HFFc6 (cell line): ENCODE measurements at places on chromosomes 6 and 20. TPM values are rescaled to one million over a fixed set of nuclear protein-coding genes. Genes with fewer than 3 reads are reported as not detected.

- DNase-seq: no peak
- no peaks in the 10 kb centered on the region for H3K36me3 ChIP-seq
- H3K4me1 ChIP-seq: no peaks in the 10 kb centered on the region
These were observed 162.8 kb upstream of the HEY2 start for GRCh38 chr6:125586605-125587004.

DNA sequence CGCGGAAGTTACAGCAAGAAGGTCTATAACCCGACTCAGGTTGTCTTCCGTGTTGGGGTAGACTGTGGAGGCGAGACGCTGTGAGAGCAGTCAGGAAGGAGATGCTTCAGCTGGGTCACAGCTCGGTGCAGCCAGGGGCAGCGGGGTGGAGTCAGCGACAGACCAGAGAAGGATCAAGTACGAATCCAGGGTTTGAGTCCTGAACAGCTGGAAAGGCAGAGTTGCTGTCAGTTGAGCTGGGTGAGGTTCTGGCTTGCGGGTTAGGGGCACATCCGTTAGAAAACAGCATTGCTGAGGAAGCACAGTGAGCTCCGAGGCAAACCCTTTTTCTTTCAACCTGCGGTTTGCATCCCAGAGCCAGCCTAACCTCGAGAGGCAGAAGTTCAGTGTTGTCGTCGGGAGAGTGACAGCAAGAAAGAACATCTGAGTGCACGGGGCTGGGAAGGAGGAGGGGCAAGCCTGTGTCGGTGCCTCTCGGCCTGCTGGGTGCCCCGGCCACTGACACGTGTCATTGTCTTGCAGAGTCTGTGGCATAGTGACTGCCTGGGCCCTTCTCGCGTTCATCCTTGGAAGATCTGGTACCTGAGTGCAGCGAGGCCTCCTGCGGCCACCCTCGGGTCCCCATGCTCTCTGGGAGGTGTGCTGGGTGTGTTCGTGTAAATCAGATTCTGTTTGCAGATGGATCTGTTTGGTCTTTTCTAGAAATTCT, 20.0 kb downstream of the PNLDC1 start:
- DNase-seq: no peak
- H3K27ac ChIP-seq: no peak overlapping the region
- H3K36me3 ChIP-seq: no peaks in the 10 kb centered on the region
- H3K4me3 ChIP-seq: no peak overlapping the region
- peaks cover 11% of the 10 kb centered on the region; the same call in 1 of the 2 replicates for H3K4me1 ChIP-seq

- DNase-seq: no peak
- no peak overlapping the region for H3K27ac ChIP-seq
- no peaks in the 10 kb centered on the region for H3K4me1 ChIP-seq
- H3K36me3 ChIP-seq: no peaks in the 10 kb centered on the region
These were observed 71.2 kb downstream of the KIAA0319 start for GRCh38 chr6:24574809-24575208.

GRCh38 chr20:46308258-46309157, at the start of gene CDH22:
TSS of gene CDH22 (minus strand) at chr20:46308498. CDS start at chr20:46251294, 57,204 bp downstream.
- no peak within 1 kb of the TSS for H3K4me3 ChIP-seq
- H3K36me3 ChIP-seq: no peaks in the 10 kb centered on the region
- peaks cover 46% of the 10 kb centered on the region for H3K27me3 ChIP-seq
- H3K27ac ChIP-seq: no peak within 1 kb of the TSS
- DNase-seq: peak; percentile 11

- H3K36me3 ChIP-seq: peaks cover 5% of the 10 kb centered on the region; the same call in 1 of the 2 replicates
- H3K27me3 ChIP-seq: no peaks in the 10 kb centered on the region; the same call in 1 of the 2 replicates
- peak overlapping the region; percentile 75 for H3K4me3 ChIP-seq
- H3K4me1 ChIP-seq: peaks cover 68% of the 10 kb centered on the region
These were observed 211.1 kb downstream of the ANKRD60 start for GRCh38 chr20:58017231-58017969.

GRCh38 chr6:37477656-37478435, 21.8 kb downstream of the CCDC167 start:
- peaks cover 25% of the 10 kb centered on the region for H3K36me3 ChIP-seq
- H3K27ac ChIP-seq: no peak overlapping the region
- no peak overlapping the region for H3K4me3 ChIP-seq
- DNase-seq: no peak

- H3K27ac ChIP-seq: no peak overlapping the region
- DNase-seq: no peak
- H3K27me3 ChIP-seq: no peaks in the 10 kb centered on the region; the same call in 1 of the 2 replicates
- peaks cover 51% of the 10 kb centered on the region for H3K4me1 ChIP-seq
These were observed 98.0 kb downstream of the EPB41L2 start for GRCh38 chr6:130964808-130965604.

- H3K27me3 ChIP-seq: no peaks in the 10 kb centered on the region; the same call in 1 of the 2 replicates
- H3K4me1 ChIP-seq: peaks cover 23% of the 10 kb centered on the region
- no peak for DNase-seq
- no peak overlapping the region for H3K27ac ChIP-seq
- H3K4me3 ChIP-seq: no peak overlapping the region
These were observed 239.9 kb upstream of the CEP162 start for GRCh38 chr6:84467296-84467695.

DNA sequence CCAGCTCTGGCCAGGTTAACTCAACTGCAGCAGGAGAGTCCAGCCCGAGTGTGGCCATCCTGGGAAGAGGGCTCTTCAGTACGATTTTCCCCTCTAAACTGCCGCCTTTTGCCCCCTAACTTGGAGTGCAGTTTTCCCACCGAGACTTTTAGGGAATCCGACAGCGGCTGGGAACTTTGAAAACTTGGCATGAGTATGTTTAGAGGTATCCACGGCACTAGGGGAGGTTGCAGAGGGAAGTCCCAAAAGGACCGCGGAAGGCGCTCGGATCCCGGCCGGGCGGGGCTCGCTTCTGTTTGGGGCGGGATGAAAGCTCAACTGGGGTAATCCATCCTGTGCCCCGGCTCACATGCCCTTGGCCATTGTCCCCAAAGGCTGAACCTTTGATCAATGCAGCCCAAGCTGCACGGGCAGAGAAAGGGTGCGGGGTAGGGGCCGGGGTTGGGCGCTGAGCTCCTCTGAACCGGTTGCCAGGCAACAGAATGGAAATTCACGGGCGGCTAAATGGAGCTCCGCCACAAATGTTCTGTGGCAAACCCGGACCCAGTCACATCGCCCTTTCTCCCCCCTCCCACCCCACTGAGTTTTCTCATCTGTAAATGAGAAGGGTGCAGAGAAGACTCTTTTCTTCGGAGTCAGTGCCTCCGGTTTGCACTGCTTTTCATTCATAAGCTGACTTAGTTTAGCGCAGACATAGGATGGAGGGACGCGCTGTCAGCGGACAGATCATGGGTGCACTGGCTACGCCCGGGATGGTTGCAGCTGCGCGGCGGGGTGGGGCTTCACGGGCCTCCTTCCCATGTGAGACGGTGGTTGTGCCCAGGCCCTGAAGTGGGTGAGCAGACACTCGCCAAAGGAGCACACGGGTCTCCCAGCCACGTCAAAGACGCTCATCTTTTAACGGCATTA, 2.3 kb downstream of the BMP6 start:
- no peak overlapping the region for H3K27ac ChIP-seq
- H3K4me1 ChIP-seq: peaks cover 36% of the 10 kb centered on the region
- DNase-seq: no peak
- H3K27me3 ChIP-seq: peaks cover 21% of the 10 kb centered on the region
- no peaks in the 10 kb centered on the region for H3K36me3 ChIP-seq
- peak overlapping the region; percentile 83 for H3K4me3 ChIP-seq

- no peaks in the 10 kb centered on the region for H3K4me1 ChIP-seq
- no peak overlapping the region for H3K4me3 ChIP-seq
- H3K36me3 ChIP-seq: no peaks in the 10 kb centered on the region
- no peak for DNase-seq
These were observed 6.0 kb upstream of the TJAP1 start for GRCh38 chr6:43471399-43471798.

DNA sequence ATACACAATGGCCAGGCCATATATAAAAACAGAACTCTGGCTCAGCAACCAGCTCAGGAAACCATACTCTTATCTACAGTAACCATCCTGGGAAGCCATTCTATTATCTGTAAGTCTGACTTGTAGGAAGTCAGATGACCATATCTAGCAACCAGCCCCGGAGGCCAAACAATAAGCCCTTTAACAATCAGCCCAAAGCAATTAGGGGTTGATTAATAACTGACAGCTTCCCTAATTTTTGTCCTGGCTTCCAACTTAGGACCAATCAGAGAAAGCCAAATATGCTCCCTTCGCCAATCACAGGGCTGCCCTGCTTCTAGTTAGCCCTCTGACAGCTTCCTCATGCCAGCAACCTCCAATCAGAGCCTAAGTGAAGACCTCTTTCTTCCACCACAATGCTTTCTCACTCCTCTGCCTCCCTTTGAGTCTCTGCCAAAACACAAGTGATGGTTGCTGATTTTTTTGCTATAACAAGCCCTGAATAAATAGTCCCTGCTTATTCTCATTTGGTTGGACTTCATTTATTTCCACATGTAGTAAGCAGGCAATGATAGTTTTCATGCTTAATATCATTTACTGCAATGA, 37.8 kb upstream of the STXBP5 start:
- H3K4me3 ChIP-seq: no peak overlapping the region
- H3K36me3 ChIP-seq: no peaks in the 10 kb centered on the region
- no peaks in the 10 kb centered on the region; the same call in 1 of the 2 replicates for H3K27me3 ChIP-seq
- H3K4me1 ChIP-seq: peaks cover 59% of the 10 kb centered on the region

- H3K4me3 ChIP-seq: no peak overlapping the region
- peak; percentile 11 for DNase-seq
- peaks cover 23% of the 10 kb centered on the region for H3K4me1 ChIP-seq
- H3K27ac ChIP-seq: peak overlapping the region; percentile 50
- H3K27me3 ChIP-seq: no peaks in the 10 kb centered on the region; the same call in 1 of the 2 replicates
- peaks cover 7% of the 10 kb centered on the region for H3K36me3 ChIP-seq
These were observed 12.5 kb downstream of the CASP8AP2 start for GRCh38 chr6:89842228-89842627.

DNA sequence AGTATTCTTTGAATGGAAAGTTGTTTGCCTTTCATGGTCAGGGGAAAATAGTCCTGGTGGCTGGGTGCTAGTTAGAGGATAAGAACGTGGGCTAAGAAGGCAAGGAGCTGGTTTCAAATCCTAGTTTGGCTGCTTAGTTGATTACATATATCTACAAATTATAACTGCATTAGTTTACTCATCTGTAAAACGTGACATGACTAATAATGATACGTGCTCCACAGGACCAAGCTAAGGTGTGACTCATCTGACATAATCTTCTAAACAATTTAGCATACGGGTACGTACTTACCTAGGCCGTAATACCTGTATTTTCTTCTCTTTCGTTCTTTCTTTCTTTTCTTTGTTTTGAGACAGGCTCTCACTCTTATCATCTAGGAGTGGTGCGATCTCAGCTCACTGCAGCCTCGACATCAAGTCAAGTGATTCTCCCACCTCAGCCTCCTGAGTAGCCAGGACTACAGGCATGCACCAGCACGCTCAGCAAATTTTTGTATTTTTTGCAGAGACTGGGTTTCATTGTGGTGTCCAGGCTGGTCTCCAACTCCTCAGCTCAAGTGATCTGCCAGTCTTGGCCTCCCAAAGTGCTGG, 1274.2 kb upstream of the GJE1 start:
- peak; percentile 25 for DNase-seq
- peak overlapping the region; percentile 43; the same call in 1 of the 2 replicates for H3K4me3 ChIP-seq
- no peaks in the 10 kb centered on the region; the same call in 1 of the 2 replicates for H3K27me3 ChIP-seq
- H3K27ac ChIP-seq: peak overlapping the region; percentile 76
- H3K36me3 ChIP-seq: peaks cover 22% of the 10 kb centered on the region

DNA sequence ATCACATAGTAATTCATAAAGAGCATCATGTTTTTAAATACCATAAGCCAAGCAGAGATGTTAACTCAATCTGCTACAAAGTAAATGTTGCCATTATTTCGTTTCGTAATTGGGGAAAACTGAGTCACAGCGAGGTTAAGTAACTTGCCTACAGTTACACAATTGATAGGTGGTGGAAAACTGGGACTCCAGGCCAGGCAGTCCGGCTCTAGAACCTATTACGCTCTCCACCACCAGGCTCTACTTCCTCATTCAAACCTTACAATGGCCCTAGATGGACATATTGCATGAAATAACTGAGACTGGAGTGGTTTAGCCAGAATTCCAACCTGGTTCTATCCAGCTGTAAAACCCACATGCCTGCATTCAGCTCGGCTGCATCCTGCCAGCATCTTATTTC, 58.2 kb downstream of the LINC00237 start:
- H3K4me3 ChIP-seq: no peak overlapping the region
- no peaks in the 10 kb centered on the region; the same call in 1 of the 2 replicates for H3K27me3 ChIP-seq
- DNase-seq: no peak
- no peaks in the 10 kb centered on the region for H3K36me3 ChIP-seq
- H3K27ac ChIP-seq: no peak overlapping the region

GRCh38 chr6:149855040-149855654, 9.0 kb downstream of the LRP11 start:
- H3K36me3 ChIP-seq: peaks cover 6% of the 10 kb centered on the region; the same call in 1 of the 2 replicates
- H3K27me3 ChIP-seq: no peaks in the 10 kb centered on the region
- DNase-seq: peak; percentile 91
- peak overlapping the region; percentile 83 for H3K4me3 ChIP-seq
- H3K27ac ChIP-seq: peak overlapping the region; percentile 97

GRCh38 chr20:24289737-24290481, 179.5 kb upstream of the SYNDIG1 start:
- DNase-seq: no peak
- H3K4me3 ChIP-seq: no peak overlapping the region
- no peaks in the 10 kb centered on the region; the same call in 1 of the 2 replicates for H3K27me3 ChIP-seq
- H3K27ac ChIP-seq: no peak overlapping the region
- H3K36me3 ChIP-seq: no peaks in the 10 kb centered on the region

DNA sequence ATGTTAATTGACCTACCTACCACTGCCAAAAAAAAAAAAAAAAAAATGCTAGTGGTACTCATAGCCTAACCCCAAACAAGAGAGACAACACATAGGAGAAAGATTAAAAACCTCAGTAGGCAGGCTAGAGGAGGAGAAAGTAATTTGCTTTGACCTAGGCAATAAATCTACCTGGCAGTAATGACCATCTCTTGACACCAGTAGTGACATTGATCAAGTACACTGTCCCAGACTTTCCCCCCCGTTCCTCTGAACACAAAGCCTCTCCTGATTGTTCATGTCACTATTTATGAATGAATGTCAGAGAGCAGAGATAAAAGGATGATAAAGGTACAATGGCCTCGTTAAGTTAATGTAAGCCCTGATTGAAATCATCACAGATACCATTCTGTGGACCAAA, 746.8 kb downstream of the CBLN4 start:
- no peaks in the 10 kb centered on the region for H3K36me3 ChIP-seq
- no peak overlapping the region for H3K27ac ChIP-seq
- DNase-seq: no peak
- no peak overlapping the region for H3K4me3 ChIP-seq

DNA sequence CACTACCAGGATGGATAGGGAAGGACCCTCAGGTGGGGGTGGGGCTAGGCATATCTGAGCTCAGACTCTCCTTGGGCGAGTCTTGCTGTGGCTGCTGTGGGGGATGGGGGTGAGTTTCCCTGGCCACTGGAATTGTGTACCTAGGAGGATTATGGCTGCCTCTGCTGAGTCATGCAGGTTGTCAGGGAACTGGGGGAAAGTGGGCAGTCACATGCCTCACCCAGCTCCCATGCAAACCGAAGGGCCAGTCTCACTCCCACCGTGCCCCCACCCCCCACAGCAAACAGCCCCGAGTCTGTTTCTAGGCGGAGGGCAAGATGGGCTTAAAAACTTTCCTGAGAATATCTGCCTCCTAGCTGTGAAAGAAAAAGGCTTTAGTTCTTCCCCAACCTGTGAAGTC, 210.3 kb upstream of the FERMT1 start:
- no peak for DNase-seq
- no peaks in the 10 kb centered on the region for H3K4me1 ChIP-seq
- no peaks in the 10 kb centered on the region for H3K27me3 ChIP-seq
- H3K27ac ChIP-seq: no peak overlapping the region

The HTR1E gene
- total RNA-seq: not detected in 3 replicates

The FAM209B gene
- 0.36 TPM in 1 of 3 replicates, not detected in the others for total RNA-seq

The CBFA2T2 gene
- total RNA-seq: 7.8 to 8.5 TPM (median 7.9 TPM) in 3 replicates

The GRM1 gene
- not detected in 3 replicates for total RNA-seq

The ZNF391 gene
- total RNA-seq: 0.44 to 0.87 TPM (median 0.82 TPM) in 3 replicates

The PHIP gene
- 15.7 to 16.9 TPM (median 16.7 TPM) in 3 replicates for total RNA-seq

The ZBP1 gene
- not detected in 3 replicates for total RNA-seq

The GLO1 gene
- 89.2 to 102 TPM (median 97.2 TPM) in 3 replicates for total RNA-seq

The RAET1E gene
- total RNA-seq: 0.14 to 0.27 TPM (median 0.22 TPM) in 3 replicates
